ENCODE measurements at places on chromosomes 12 and 14.

- no peak for DNase-seq
Observed at GRCh38 chr12:41402801-41403200, 214.7 kb downstream of the PDZRN4 start.

- no peak for DNase-seq
Observed at GRCh38 chr12:106760184-106760531, 14.3 kb upstream of the RIC8B start.

DNA sequence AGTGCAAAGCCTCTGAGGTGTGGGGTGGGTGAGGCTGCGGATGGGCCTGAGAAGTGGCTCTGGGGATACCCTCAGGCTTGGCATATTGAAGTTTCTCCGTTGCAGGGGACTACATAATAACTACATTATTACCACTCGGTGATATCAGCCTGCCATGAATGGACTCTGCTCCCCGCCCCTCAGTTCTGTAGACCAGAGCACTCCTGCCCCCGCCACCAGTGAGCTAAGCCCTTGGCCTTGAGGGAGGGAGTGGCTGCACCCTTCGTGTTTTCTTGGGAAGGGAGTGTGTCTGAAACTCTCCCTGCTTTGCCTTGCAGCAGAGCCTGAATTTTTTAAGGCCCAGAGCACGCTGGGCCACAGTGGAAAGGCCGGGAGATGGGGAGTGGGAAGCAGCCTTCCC is 1.7 kb downstream of the ORAI1 start:
- DNase-seq, result no peak

GRCh38 chr12:92058664-92059063 is 87.0 kb downstream of the BTG1 start:
- no peak for DNase-seq

DNA sequence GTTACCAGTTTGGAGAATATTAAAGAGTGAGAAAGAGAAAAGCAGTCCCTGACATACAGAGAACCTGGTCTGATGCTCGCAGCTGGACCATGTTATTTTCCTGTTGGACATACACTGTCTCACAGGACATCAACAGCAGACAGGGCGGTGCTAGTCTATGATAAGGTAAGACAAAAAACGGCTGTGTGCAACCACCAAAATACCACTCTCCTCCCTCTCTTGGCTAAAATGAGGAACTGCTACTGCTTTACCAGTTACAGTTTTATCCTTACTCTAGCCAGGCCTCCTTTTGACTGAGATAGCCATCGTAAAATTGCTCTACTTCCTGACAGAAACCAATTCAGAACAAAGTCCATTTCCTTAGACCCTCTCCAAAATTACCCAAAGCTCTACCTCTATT is 47.0 kb upstream of the ERGIC2 start:
- peak; percentile 86 for DNase-seq

DNA sequence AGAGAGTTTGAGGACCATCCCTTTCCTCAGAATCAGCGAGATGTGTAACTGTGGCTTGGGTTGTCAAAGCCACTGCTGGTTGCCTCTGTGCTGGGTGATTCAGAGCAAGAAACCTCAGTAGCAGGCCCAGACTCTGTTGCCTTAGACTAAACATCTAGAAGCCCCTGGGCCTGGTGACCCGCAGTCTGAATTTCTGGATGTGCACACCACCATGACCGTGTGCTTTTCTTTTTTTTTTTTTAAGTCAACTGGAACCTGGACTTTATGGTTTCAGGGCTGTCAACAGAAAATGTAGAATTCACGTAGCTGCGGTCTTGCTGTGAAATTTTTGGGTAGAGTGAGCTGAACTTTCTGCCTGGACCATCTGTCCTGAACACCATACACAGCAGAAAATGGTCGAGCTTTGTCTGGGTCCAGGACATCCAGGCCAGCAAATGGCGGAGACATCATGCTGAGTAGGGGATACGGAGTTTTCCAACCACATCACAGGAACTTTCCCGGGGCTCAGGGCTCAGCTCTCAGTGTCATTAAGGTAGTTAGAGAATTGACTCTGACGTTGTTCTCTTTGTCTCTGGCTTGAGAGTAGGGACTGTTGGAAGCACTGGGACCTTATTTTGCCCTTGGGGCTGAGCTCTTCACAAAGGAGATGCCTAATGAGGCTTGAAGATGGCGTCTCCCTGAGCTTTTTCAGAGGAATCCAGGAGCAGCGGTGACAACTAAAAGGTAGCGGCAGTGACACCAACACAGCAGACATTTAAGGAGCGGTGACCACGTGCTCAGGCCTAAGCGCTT is 23.0 kb upstream of the BATF start:
- no peak for DNase-seq

GRCh38 chr12:120406069-120406468 is 31.8 kb upstream of the COX6A1 start:
- no peak for DNase-seq

DNA sequence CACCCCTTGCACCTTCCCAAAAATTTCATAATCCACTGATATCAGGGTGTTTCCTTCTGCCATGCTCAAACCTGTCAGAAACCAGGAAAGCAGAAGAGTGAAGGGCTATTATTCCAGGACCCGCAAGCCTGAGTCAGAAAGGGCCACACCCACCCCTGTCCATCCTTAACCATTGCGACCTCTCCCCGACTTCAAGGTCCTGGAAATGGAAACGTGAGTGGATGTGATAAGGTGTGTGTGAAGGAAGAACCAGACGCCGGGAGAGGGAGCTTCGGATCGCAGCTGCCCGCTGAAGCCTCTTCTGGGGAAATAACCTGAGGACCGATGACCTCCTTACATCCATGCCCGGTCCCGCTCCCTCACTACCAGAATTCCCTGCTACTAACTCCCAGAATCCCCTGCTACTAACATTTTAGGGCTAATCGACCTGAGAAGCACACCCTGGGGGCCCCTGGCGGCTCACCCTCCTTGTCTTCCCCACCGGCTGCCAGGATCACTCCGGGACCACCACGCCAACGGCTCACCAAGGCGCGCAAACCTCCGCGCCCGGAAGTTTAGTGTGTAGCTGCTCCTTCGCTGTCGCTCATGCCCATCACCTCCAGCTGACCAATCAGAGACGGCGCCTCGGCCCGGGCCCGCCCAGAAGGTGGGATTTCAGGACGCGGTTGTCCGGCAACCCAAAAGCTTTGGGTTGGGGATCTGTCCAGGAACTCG is at the start of gene ACYP1:
Gene ACYP1, minus strand, starts transcription at position 534 of the 714 bp plus-strand sequence. Its CDS starts 471 bp downstream, at position 63.
- peak; percentile 87 for DNase-seq

- no peak for DNase-seq
Observed at GRCh38 chr14:80809663-80810062, 131.9 kb downstream of the CEP128 start.

- no peak for DNase-seq
Observed at GRCh38 chr12:121114019-121114639, 18.5 kb upstream of the P2RX7 start.

GRCh38 chr12:118760623-118761022 is 220.7 kb upstream of the SRRM4 start:
- DNase-seq, result no peak

DNA sequence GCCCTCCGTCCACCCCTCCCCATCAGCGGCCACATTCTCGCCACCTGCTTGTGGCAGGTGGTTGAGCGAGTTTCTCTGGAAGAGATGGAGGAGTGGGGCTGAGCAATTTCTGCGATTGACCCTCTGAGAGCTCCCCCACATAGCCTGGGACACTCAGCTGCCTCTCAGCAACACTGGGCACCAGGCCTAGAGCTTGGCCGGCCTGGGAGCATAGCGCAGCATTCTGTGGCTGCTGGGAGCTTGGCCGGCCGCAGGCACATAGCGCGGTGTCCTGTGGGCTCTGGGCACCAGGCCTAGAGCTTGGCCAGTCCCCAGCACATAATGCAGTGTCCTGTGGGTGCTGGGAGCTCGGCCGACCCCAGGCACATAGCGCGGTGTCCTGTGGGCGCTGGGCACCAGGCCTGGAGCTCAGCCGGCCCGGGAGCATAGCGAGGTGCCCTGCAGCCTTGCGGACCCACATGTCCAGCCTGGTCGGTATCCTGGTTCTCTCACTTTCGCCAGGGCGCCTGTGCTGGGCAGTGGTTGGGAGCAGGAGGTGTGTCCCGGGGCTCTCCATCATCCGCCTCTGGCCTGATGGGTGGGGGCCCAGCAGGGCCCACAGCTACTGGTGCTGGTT is 43.8 kb downstream of the LRCOL1 start:
- DNase-seq, result no peak

DNA sequence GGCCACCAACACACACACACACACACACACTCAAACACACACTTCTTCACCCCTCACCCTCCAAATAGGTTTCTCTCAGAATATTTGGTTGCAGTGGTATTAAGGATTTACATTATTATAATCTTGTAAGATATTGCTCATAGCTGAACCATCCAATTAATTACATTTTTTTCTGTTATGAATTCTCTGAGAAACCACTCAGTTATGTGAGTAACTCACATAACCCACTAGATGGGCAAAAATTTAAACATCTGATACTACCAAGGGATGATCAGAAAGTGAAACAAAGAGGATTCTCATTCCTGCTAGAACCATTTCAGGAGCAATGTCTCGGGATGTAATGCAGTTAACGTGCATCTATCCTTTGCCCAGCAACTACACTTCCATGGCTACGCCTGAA is 31.6 kb downstream of the TMTC1 start:
- no peak for DNase-seq

GRCh38 chr12:127487031-127487430 is 779.9 kb upstream of the TMEM132C start:
- DNase-seq, result no peak

DNA sequence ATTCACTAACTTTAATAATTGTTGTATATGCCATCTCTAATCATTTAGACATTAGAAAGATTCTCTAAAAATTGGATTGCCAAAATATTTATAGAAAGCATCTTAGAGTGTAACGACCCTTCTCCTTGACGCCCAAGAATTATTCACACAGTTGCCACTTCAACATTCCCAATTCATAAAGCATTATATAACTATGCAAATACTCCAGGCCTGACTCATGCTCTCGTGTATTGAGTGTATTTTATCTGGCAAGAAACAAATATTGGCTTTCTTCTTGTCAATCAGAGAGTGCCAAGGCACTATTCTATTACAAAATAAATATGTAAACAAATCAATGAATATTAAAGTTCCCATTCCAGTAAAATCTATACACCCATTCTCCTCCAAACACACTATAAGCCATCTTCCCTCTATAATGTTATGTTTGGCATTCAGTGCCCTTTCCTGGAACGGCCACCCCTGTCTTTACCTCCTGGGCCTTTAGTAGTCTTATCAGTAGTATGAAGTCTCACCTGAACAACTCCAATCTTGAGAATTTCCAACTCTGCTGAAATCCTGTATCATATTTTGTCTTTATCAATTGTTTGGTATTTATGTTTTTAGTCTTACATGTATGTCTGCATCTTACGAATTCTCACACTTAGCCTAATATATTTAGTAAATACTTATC is 182.6 kb downstream of the PIK3C2G start:
- no peak for DNase-seq

DNA sequence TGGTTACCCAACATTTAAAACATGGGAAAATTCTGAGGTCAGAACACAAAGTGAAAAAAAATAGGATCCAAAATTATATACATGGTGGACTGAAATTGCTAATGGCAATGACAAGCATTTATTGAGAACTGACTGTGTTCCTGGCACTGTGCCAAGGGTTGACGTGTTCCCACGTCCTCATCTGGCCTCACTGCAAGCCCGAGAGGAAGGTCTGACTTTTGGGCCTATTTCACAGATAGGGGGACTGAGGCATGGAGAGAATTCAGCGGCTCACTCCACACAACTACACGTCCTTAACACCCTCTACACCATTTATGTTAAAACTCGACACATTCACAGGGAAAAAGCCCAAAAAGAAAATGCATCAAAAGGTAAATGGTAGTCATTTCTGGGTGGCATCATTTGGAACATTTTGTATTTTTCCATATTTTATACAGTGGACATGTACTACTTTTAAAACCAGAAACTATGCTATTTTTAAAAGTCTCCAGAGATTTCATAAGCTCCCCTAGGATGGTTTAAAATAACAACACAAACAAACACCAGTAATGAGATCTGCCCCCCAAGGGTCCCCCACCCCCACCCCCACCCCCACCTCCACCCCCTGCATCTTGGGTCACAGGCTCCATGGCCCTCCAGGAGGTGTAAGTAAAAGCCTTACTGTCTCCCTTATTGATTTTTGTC is 27.7 kb downstream of the CLMN start:
- DNase-seq, result no peak

- DNase-seq, result peak; percentile 43
Observed at GRCh38 chr14:79278798-79279644, 932.3 kb downstream of the DIO2 start.

GRCh38 chr12:63963868-63964267 is 119.4 kb downstream of the SRGAP1 start:
- no peak for DNase-seq

DNA sequence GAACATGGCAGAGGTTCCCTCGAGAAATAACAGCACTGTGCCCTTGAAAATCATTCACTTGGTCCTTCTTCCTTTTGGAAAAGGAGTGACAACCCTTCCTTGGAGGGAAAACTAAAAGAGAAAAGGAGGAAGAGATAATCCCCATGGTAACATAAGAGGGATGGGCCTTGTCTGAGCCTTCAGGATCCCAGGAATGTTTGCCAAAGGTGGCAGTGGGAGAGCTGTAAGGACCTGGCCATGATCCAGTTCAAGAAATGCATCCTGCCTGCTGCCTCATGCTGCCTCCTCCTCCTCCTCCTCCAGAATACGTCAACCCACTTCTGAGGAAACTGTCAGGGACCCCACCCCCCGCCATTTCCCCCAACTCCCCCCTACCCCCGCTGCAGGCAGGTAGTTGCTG is 118.8 kb downstream of the KCNK10 start:
- no peak for DNase-seq

GRCh38 chr14:69317102-69317755 is 57.3 kb downstream of the GALNT16 start:
- DNase-seq, result no peak

- no peak for DNase-seq
Observed at GRCh38 chr14:22692194-22692593, 48.0 kb upstream of the OR6J1 start.

- no peak for DNase-seq
Observed at GRCh38 chr12:20119596-20120402, 248.5 kb upstream of the PDE3A start.

DNA sequence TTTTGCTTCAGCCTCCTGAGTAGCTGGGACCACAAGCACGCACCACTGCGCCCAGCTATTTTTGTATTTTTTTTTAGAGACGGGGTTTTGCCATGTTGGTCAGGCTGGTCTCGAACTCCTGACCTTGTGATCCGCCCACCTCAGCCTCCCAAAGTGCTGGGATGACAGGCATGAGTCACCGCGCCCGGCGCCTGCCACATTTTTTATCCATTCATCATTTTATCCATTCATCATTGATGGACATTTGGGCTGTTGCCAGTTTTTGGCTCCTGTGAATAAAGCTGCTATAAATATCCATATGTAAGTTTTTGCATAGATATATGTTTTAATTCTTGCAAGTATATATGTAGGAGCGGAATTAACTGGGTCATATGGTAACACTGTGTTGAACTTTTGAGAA is 79.5 kb downstream of the DAAM1 start:
- DNase-seq, result no peak

- no peak for DNase-seq
Observed at GRCh38 chr14:51444353-51445000, 204.4 kb downstream of the TMX1 start.
